ENCODE measurements at places on chromosomes 6 and 20.

DNA sequence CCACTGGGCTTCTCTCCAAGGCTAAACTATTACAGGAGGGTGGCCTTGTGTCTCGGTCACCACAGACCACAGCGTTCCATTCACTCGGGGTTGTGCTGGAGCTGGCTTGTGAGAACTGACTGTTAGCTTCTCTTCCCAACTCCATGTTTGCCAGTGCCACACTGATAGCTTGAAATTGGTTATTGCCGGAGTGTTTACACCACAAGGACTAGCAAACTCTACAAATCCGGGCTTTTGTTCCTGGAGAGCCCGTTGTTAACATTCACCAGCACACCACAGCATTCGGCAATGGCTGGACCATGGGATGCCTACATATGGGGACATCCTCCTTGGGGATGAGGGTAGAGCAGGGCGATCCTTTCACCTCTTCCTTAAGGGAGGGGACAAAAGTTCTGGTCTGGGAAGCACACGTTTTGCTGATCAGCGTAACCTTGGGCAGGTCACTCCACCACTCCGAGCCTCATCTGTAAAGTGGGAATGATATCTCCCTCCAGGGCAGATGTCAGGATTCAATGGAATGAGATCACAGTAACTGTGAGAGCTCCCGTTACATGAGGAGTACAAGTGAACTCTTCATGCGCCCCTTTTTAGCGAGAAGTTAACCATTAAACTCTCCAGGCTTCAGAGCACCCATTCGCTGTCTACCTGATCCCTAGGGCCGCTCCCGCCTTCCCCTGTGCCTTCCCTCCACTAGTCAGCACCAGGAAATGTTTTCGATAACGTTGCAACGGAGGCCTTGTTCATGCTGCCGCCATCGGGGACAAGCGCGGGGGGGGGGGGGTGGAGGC, 41.7 kb upstream of the TTPAL start:
- no peak for DNase-seq

GRCh38 chr6:106170030-106170791, 84.1 kb downstream of the PRDM1 start:
- DNase-seq, result no peak

GRCh38 chr6:145960918-145961589, 3.1 kb downstream of the SHPRH start:
- no peak for DNase-seq

DNA sequence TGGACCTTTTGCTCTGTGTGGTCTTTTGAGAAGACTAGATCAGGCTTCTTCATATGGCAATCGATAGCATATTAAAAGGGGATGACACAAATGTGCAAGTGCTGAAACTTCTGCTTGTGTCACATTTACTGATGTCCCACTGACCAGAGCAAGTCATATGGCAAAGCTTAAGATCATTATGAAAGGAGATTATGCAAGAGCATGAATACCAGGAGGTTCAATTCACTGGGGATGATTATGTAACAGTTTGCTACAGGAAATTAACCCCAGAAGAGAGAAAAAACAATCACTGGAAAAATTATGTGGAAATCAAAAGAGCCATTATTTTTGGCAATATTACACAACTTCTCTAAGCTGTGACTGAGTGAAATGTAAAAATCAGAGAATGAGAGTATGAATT, 13.7 kb upstream of the PRDM13 start:
- no peak for DNase-seq

DNA sequence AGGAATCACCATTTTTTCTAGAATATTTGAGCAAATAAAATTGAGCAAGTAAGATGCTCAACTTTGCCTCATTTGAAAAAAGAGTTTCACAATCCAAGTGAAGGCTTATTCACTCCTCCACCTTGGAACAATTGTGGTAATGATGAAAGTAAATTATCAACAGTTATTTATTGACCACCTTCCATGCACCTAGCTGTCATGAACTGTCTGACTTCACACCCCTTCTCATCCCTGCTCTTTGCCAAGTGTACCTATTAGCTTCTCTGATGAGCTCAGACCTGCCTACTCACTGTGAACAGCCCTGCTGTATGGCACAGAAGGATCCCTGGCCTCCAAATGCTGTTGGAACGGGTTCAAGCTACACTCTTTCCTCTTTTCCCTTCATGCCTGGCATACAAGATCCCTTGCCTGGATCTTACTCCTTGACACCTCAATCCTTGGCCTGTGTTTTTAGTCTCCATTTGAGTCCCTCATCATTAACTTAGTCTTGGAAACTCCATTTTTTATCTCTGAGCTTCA, 99.0 kb upstream of the PREP start:
- DNase-seq, result no peak

- no peak for DNase-seq
Observed at GRCh38 chr20:868279-868678, 34.8 kb downstream of the FAM110A start.

GRCh38 chr20:16451982-16452381, 121.3 kb downstream of the KIF16B start:
- no peak for DNase-seq

DNA sequence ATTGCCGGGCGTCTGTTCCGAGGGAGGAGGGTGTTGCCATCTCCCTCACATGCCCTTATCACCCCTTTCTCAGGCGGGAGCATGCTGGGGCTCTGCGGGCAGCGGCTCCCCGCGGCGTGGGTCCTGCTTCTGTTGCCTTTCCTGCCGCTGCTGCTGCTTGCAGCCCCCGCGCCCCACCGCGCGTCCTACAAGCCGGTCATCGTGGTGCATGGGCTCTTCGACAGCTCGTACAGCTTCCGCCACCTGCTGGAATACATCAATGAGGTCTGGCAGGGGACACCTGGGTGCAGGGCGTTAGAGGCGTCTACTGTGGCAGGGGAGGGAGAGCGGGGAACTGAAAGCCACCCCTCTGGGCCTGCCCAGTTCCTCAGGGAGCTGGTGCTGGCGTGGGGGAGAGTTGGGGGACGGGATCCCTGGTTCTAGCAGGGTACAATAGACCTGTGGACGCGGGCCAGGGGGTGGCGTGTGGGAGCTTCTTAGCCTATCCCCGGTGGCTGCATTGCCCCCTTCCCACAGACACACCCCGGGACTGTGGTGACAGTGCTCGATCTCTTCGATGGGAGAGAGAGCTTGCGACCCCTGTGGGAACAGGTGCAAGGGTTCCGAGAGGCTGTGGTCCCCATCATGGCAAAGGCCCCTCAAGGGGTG, 697 bp downstream of the PPT2 start:
- DNase-seq, result no peak

- no peak for DNase-seq
Observed at GRCh38 chr6:3022765-3023662, 23.3 kb downstream of the NQO2 start.

DNA sequence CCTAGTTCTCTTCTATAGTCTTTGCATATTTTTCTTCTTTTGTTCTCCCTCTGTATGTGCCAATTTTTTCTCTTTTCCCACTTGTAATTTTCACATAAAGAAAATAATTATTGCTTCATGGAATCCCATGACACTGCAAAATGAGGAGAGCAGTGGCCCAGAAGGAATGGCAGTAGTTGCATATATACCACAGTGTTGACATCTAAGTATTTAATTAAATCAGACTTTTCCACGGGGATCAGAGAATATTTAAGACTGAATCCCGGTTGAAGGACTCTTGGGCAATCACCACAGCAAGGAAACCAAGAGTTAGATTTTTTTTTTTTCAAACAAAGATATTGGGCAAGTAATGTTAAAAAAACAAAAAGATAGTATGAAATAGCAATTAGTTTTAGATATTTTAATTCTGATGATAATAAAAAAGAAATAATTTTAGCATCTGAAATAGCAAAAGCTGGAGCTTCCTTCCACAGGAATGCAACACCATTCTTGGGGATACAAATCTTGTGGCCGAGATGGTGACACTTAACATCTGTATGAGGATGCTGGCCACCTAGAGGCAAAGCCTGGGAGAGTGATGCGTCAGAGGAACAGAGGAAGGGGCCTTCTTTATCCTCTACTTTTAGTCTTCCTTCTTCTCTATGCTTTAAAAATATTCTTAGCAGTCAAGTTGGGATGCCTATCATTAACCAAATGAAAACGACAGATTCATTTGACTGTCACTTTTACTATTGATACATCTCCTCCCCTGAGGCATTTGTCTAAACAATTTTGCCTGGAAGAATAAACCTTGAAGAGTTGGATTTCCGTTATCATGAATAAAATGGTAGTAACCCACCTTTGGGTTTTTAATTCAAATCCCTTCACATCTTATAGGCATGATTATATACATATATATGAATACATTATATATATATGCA, 356.2 kb downstream of the GJA1 start:
- DNase-seq, result no peak

GRCh38 chr6:6007366-6008088, 802 bp upstream of the NRN1 start:
- peak; percentile 91 for DNase-seq

DNA sequence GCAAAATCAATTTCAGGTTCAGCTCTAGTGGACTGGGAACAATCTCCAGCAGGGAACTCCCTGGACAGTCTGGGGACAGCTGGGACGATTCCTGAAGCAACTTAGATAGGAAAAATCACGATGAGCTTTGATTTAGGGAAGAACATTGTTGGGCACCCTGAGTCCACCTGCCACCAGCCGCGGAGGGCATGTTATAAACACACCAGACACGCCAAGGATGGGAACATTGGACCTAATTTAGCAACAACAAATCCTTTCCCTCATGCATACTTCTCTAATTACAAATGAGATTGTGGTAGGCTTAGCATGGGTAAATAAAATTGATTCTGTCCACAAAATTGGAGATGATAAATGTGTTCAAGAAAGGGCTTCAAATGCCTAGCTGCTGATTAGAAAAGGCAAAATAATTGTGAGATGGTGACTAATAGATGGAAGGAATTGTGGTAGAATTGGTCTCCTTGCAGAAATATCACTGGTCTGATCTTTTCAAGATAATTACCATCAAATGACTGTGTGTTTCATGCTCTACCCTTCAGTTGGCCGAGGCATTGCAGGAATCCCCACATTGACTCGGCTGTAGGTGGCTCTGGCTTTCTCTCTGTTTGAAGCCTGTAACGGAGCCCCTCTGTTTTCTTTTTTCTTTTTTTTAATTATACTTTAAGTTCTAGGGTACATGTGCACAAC, 6.1 kb upstream of the NANP start:
- DNase-seq, result no peak

DNA sequence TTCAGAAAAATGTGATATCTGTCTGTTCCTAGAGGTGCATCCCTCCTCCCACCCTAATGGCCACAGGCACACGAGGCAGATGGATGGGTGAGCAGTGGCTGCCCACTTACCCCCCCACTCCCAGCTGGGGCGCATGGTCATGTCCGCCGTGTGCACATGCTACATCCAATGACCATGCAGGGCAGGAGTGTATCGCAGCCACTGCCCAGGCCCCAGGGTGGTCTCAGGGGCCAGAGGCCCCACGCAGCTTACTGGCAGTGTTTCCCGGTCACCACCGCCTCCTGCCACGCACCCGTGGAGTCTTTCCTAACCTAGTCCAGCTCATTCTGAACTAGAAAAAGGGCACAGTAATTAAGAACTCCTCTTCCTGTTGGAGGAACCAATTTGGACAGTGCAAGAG, 11.7 kb upstream of the HTR1B start:
- no peak for DNase-seq

GRCh38 chr20:5000263-5001173, 792 bp downstream of the SLC23A2 start:
- peak; percentile 77 for DNase-seq
